Activated T-cell treated with anti-CD3 and anti-CD28 coated beads, Interleukin-2, amount 50 U/mL, for 24 hours (primary cell): ENCODE measurements at places on chromosomes 5 and 9.

DNA sequence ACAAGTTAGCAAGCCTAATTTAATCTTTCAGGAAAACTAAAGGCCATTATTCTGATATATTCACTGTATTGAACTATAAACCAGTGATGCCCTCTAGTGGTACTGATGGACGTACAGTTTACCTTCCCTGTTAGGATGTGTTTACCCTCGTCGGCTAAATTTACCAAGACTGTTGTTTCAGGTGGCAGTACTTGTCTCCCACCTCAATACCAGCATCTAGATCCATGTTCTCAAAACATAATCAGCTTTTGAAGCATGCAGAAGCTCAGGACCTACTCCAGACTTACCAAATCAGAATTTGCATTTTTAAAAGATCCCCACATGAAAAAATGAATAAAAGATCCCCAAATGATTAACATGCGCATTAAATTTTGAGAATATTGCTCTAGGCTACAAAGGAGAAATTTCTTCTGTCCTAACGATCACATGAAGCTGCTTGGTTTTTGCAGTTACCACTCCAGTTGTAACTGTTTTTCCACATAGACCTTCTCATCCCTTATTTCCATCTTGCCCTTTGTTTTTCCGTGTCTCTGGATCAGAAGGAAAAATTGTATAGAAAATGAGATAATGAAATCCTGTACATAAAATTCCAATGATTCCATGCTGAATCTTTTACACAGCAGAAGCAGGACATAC, 3.2 kb upstream of the BAAT start:
- DNase-seq, result no peak

DNA sequence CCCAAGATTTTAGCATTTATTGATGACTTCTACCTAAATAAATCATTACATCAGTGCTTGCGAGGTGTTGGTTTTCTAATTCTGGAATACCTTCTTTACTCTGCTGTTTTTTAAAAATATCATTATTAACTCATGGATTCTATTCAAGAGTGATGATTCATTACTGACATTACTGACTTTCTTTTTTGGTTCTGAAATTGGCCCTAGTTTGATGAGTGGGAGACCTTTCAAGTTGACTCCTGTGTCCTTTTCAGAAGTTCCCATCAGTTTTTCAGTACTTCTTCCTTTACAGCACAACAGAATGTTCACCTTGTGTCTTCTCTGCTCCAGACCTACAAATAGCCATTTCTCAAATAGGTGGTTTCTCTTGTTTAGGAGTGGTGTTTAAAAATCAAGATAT, 114.1 kb downstream of the PCSK5 start:
- no peak for DNase-seq

GRCh38 chr9:93575796-93576257, 557 bp upstream of the PHF2 start:
- peak; percentile 77 for DNase-seq

DNA sequence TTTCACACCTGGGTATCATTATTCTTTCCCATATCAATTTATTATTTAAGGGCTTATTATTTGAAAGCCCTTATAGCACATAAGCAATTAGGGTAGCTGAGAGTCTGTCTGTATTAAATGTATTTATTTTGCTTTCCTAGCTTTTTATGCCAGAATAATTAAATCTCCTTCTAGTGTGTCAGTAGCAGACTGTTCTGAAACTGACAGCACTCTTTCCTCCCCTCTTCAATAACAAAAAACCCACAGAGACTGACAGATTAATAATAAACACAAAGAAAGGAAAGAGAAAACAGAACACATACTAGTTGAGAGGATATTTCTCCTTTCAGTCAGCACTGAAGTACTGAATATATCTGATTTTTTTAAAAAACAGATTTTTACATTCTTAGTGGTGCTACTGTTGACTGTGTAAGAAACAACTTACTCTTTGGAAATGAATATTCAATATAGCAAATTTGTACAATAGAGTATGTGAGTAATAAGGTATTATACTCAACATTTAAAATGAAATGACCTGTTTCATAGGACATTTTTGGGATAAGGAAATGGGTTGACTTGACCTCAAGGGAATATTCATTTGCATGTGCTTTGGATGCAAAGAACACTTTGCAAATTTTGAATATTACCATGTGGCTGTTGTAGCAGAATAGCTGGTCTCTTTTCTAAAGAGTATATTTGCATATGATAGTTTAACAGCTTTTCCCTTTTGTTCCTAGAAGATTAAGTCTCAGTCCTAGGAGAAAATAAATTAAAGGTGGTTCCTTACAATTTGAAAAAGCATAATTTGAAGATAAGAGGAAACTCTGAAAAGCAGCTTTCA, 208.3 kb downstream of the SPATA31D1 start:
- no peak for DNase-seq

DNA sequence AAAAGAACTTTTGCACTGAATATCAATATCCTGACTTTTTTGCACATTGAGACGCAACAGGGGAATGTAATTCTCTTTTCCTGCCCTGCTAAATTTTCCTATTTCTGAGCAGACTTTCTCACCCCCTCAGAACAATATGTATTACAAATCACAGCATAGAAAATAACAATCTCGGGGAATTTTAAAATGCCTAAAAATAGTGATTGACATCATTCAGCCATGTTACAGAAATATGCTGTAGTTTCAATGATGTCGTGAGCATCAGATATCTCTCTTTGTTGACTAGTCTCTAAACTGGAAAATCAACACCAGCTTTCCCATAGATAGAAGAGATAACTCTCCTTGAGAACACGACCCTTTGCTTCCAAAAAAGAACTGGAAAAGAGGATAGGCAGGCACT, 166.7 kb downstream of the ZDHHC21 start:
- no peak for DNase-seq

- DNase-seq, result no peak
These were observed 81.8 kb upstream of the ELL2 start for GRCh38 chr5:96043446-96043845.

GRCh38 chr5:33721491-33722200, 170.1 kb downstream of the ADAMTS12 start:
- no peak for DNase-seq

GRCh38 chr5:149420545-149421371, 41.7 kb upstream of the IL17B start:
- DNase-seq, result no peak
